ENCODE measurements at places on chromosomes 1 and 21.

- DNase-seq: no peak
Observed at GRCh38 chr1:11806307-11806936, 431 bp downstream of the CLCN6 start.

DNA sequence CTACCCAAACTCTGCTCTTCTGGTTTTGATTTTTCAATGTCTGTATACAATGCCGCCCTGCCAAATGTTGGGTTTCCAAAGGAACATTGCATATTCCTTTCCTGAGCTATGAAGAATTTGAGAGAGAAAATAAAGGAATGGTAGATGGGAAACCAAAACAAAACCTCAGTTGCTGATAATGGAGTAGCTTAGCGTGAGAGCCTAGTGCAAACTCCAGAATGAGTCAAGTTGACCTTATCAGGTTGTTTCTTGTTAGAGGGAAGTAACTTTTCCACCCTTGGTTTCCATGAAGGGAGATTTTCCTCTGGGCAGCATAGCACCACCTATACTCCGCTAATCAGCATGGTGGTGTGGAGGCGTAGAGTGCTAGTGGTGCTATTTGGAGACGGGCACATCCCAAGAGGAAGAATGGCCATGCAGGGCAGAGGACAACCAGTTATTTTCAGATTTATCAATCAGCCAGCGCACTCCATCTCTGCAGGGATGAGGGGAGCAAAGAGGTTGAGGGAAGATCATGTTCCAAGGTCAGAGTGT is 51.6 kb downstream of the BACH1 start:
- DNase-seq: no peak

- DNase-seq: no peak
Observed at GRCh38 chr1:246155923-246156322, 351.2 kb downstream of the SMYD3 start.

- DNase-seq: peak; percentile 37
Observed at GRCh38 chr1:204041232-204041767, 31.6 kb upstream of the SOX13 start.

GRCh38 chr1:51953079-51953478 is 37.4 kb downstream of the RAB3B start:
- DNase-seq: no peak

DNA sequence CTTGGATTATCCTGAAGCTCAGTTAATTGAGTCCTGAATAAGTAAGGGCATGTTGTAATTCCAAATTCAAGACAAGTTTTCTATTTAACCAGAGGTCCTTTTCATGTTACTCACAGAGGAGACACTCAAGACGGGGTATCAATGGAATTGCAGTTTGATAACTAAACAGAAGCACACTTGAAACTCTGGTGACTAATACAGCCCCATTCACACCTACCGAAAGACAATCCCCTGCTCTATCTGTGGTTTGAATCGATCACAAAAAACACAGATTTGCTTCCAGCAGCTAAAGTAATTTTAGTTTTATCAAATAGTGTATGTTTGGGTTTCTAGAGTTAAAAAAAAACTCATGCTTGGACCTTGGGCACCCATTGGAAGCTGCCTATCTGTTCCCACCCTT is 60.4 kb downstream of the TEX35 start:
- no peak for DNase-seq

- no peak for DNase-seq
Observed at GRCh38 chr1:185969028-185969427, 234.8 kb downstream of the HMCN1 start.

- no peak for DNase-seq
Observed at GRCh38 chr1:203492748-203493130, 1.2 kb upstream of the OPTC start.

DNA sequence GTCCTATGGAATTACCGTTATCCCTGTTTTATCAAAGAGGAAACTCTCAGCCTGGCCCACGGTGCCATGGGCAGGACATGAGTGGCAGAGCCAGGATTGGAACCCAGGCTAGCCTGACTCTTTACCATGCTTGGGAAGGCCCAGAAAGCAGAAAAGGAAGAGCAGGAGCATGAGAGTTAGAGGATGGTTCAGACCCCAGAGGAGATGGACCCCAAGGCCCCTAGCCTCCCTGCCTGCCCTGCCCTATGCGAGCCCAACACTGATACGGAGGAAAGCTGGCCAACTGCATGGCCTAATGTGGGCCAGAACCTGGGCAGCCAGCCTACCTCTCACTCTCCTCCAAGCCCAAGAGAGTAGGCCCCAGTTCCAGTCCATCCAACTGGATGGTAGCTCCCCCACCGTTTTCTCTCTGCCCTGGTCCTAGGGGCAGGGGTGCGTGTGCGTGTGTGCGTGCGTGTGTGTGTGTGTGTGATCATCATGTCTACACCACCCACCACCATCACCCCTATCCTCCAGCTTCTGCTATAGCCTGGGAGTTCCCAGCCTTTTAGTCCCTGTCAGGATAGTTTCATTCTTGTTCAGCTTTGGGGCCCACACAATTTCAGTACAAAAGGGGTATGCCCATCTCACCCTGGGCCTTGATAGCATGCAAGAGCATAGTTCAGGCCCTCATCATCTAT is 15.4 kb upstream of the MEX3A start:
- no peak for DNase-seq

DNA sequence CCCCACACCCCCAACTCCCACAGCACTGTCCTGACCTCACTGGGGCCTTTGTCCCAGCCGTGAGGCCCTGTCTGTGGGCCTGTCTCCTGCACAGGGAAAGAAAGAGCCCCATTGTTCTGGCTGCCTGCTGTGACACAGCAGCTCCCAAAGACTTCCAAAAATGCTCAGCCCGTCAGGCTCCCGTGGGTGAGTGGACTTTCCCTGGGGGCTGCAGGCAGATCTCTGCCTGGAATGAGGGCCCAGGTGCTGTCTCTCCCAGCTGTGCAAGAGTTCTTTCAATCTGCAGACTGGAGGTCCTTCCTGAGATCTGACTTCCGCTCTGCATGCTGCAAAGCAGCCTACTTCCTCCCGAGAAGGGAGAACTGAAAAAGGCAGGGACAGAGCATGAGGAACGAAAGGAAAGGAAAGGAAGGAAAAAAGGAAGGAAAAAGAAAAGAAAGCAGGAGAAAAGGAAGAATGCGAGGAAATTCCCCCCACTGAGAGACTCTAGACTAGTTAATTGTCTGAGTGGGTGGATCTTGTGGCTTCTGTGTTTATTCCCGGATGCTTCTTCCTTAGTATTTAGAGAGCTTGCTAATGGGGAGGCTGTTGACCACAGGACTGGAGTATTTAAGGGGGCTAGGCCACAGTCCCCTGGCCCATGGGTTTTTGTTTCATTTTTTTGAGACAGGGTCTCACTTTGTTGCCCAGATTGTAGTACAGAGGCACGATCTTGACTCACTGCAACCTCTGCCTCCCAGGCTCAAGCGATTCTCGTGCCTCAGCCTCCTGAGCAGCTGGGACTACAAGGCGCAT is 15.0 kb downstream of the NES start:
- DNase-seq: no peak

GRCh38 chr1:24949331-24949881 is 19.3 kb upstream of the RUNX3 start:
- no peak for DNase-seq

- DNase-seq: no peak
Observed at GRCh38 chr1:66480162-66480561, 53.8 kb upstream of the SGIP1 start.

- no peak for DNase-seq
Observed at GRCh38 chr1:150146849-150147542, 2.7 kb upstream of the PLEKHO1 start.

DNA sequence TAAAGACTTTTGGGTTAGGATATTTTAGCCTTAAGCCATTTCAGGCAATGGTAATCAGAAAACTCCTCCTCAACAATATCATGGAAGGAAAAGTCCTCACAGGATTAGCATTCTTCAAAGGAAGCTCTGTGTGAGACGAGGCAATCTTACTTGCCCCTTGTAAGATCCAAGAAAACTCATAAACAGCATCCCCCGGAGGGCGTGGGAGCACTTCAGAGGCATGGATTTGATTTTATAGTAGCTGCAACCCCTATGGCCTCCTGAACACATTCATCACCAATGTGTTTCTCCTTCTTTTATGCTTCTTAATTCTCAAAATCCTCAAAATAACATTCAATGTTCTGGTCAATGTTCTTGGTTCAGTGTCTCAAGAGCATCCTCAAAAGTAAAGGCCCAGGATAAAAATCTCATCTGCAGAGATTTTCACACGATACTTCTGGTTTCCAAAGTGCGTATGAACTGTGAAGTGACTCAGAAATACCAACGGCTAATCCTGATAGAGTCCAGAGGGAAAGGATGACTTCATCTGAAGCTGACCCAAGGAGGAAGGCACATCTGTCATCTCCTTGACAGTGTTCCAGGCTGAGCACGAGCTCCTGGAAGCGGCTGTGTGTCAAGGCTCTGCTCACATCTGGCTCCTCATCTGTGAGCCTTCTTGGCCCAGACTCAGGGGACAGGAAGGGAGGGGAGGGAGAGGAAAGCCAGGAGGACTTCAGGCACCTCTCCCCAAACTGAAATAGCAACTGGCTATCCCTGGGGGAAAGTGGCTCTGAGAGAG is 49.3 kb upstream of the PSEN2 start:
- DNase-seq: no peak

GRCh38 chr1:41020109-41020576 is 1.4 kb downstream of the SLFNL1 start:
- DNase-seq: no peak

DNA sequence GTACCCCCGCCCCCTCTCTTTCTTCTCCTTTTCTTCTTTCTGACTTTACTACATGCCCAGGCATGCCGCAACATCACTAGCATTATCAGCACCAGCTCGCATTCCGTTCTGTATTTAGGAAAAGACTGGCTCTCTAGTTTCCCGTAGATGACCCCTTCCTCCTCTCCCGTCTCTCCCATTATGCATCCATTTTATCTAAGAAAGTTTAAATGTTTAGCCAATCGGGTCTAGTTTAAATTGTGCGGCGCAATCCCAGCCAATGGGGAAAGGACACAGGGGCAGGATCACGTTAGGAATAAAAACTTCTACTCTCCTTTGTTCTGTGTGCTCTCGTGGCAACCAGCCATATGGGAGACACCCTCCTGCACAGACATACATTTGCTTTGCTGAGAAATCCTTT is 2.3 kb upstream of the KRTAP10-7 start:
- no peak for DNase-seq

DNA sequence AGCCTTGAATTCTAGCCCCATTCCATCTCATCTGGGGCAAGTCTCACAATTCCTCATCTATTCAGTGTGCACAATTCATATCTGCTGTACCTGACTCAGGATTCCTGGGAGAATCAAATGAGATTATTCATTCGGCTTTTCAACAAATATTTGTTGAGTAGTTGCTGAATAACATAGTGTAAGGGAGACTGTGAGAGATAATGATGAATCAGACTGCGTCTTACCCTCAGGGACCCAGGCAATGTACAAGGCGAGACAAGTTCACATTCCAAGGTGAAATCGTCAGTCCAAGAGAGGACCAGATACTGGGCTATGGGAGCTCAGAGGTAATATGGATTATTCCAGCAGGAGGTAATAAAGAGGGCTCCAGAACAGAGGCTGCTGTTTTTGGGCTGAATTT is 67.8 kb upstream of the SMYD2 start:
- DNase-seq: no peak

DNA sequence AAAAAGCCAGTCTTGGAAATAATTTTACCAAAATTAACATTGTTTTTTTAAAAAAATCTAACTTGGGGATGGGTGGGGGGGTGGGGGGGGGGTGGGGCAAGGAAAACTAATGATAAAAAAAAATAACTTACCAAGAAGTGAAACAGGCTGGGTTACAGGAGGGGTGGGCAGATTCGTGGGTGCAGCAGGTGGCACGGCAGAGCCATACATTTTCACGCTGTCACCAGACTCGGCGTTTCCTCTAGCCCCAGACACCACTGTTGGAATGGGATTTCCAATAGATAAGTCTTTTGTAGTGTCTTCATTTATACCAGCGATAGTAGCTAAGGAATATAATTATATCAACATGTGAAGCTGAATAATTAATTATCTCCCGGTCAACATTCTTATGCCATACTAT is 25.4 kb downstream of the SOD1 start:
- DNase-seq: no peak

GRCh38 chr21:27418346-27418745 is 451.5 kb upstream of the ADAMTS5 start:
- no peak for DNase-seq

GRCh38 chr1:158087320-158087927 is 93.3 kb upstream of the CD1D start:
- DNase-seq: peak; percentile 77

DNA sequence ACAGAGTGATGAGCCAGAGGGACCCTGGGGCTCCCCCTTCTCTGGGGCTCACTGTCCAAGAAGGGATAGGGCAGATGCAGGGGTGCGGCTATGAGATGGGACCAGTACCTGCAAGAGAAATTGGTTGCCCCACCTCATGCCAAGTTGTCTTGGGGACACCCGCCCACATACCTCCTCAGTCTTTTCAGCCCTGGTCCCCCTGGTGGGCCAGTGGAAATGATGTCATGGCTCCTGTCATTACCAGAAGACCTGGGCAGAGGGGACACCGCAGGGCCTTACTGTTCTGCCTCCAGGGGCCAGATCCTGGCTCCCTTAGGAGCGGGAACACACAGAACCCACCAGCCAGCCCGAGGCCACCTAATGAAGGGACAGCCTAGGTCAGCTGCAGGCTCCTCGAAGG is 63.2 kb downstream of the CDK18 start:
- DNase-seq: no peak

DNA sequence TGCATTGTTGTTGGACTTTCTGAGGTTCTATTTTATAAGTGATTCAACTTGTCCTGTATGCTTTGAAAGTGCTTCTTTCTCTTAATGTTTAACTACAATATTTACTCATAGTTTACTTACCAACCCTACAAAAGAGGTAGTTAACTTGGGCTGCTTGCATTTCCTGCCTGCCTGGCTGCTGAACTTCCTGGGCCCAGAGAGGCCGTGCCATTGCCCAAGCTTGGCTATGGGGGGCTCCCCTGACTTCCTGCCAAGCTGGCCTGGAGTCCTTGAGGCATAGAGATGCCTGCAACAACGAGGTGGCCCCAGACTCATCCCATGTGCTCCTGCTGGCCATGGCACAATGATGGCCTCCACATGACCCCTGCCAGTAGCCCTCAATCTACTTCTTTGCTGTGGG is 361.6 kb upstream of the PLD5 start:
- no peak for DNase-seq

DNA sequence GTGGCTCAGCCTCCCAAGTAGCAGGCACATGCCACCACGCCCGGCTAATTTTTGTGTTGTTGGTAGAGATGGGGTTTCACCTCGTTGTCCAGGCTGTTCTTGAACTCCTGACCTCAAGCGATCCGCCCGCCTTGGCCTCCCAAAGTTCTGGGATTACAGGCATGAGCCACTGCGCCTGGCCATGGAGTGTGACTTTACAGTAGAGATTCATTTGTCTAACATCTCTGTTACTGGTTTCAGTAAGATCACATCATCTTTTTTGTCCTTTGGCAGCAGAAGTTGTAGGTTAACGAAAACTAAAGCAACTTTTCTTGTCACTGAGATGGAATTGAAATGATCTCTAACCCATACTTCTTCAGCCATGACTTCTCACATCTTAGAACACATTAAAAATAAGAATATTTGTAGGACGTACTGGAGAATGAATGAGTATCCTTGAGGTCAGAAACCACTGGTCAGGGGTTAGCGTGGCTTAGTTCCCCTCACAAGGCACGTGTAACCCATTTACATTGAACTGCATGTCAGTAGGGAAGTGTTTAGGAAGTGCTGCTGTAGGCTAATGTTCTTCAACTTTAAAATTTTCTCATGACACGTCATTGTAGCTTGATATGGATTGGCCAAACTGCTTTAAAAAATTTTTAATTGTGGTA is 75.9 kb downstream of the CAMTA1 start:
- DNase-seq: no peak

GRCh38 chr1:119004129-119004527 is 16.0 kb upstream of the TBX15 start:
- no peak for DNase-seq
